ENCODE measurements at places on chromosomes 13 and 19. TPM values are rescaled to one million over a fixed set of nuclear protein-coding genes. Genes with fewer than 3 reads are reported as not detected.

DNA sequence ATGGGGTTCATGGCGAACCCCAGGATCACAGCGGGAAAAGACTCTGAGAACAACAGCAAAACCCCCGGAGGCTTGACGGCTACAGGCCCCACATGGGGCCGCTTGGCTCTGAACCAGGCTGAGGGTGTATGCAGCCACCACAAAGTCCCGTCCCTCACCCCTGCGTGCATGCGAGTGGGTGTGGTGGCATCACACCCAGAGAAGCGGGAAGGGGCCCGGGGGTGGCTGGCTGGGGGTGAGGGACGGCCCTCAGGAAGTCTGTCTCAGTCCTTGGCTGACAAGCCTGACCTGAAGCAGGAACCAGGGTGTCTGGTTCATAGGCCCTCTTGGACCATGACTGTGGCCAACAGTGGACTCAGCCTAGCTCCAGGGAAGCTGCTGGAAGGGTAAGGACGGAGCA, 34.2 kb downstream of the CEBPG start:
- no peaks in the 10 kb centered on the region for H3K27me3 ChIP-seq
- no peak overlapping the region for H3K4me3 ChIP-seq
- H3K36me3 ChIP-seq: no peaks in the 10 kb centered on the region
- H3K4me1 ChIP-seq: no peaks in the 10 kb centered on the region

DNA sequence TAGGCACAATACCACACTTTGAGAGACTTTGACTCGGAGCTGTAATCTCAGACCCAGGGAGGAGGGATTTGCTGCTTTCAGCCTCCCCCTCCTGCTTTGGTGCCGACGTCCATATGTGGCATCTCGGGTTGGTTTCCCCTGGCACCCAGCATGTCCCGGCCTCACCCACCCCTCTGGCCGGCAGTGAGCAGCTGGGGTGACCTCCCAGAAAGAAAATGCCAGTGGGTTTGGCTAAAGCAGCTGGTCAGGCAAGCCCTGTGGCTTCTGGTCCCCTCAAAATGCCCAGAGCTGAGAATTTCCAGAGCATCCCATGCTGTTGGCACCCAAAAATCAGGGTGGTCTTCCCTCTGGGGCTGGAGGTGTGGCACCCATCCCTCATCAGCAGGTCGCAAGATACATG, 34.1 kb downstream of the INSR start:
- H3K36me3 ChIP-seq: no peaks in the 10 kb centered on the region
- H3K27ac ChIP-seq: no peak overlapping the region
- H3K4me1 ChIP-seq: no peaks in the 10 kb centered on the region
- H3K4me3 ChIP-seq: no peak overlapping the region
- no peaks in the 10 kb centered on the region for H3K27me3 ChIP-seq

Gene ZNF320
- 9.9 TPM for total RNA-seq

GRCh38 chr19:275958-276646, 15.1 kb downstream of the PLPP2 start:
- H3K4me3 ChIP-seq: no peak overlapping the region
- H3K27me3 ChIP-seq: peaks cover 6% of the 10 kb centered on the region
- H3K4me1 ChIP-seq: no peaks in the 10 kb centered on the region
- no peak for DNase-seq
- no peaks in the 10 kb centered on the region for H3K36me3 ChIP-seq
- no peak overlapping the region for H3K27ac ChIP-seq

- no peak overlapping the region for H3K27ac ChIP-seq
- no peaks in the 10 kb centered on the region for H3K36me3 ChIP-seq
- DNase-seq: no peak
- no peaks in the 10 kb centered on the region for H3K27me3 ChIP-seq
Observed at GRCh38 chr13:36135876-36136275, 4.7 kb upstream of the DCLK1 start.

GRCh38 chr13:36685927-36686326, 12.1 kb downstream of the SERTM1 start:
- H3K36me3 ChIP-seq: no peaks in the 10 kb centered on the region
- no peak overlapping the region for H3K27ac ChIP-seq
- no peak overlapping the region for H3K4me3 ChIP-seq
- DNase-seq: no peak

GRCh38 chr13:27374650-27375049, 49.8 kb upstream of the GTF3A start:
- no peaks in the 10 kb centered on the region for H3K36me3 ChIP-seq
- H3K4me1 ChIP-seq: no peaks in the 10 kb centered on the region
- no peak overlapping the region for H3K27ac ChIP-seq
- no peak overlapping the region for H3K4me3 ChIP-seq
